ENCODE measurements at places on chromosomes 13 and 19.

GRCh38 chr13:23909606-23910005 is 12.3 kb upstream of the C1QTNF9B start:
- no peak for DNase-seq

DNA sequence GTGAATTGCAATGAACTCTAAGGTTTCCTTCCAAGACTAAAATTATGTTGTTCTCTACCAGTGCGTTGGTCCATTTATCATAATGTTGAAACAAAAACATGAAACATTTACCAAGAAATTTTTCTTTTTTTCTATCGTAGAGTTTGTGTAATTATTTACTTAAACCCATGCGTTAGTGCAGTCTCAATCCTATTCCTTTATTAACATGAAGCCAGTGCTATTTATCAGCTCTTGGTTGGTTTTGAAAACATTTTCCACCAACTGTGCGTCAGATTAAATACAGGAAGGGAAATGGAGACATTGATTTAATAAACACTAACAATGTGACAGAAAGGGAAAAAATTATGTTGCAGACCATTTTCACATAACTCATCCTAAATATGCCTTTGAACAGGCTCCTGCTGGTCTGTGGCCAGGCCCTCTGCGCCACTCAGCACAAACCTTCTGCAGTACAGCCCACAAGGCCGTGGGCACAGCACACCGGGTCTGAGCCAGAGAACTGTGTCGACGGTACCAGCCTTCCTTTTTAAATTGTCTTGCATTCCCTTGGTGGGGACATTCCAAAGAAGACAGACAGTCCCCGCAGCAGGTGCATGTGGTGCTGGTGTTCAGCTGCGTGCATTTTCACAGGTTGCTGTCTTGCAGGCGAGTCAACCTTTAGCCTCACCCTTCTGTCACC is 135.8 kb downstream of the SHISA2 start:
- no peak for DNase-seq

DNA sequence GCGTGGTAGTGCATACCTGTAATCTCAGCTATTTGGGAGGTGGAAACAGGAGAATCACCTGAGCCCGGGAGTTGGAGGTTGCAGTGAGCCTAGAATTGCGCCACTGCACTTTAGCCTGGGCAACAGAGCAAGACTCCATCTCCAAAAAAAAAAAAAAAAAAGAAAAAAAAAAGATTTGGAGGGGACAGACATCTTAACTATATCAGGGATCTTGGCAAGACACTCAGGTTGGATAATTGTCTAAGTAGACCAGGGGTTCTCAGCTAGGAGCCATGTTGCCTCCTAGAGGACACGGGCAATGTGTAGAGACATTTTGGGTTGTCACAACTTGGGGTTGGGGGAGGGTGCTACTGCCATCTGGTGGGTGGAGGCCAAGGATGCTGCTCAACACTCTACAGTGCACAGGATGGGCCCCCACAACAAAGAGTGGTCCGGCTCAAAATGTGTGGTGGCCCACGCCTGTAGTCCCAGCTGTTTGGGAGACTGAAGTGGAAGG is 1.9 kb upstream of the ZNF580 start:
- DNase-seq, result peak; percentile 62

- no peak for DNase-seq
These were observed 19.5 kb upstream of the ATP8A2 start for GRCh38 chr13:25352230-25352629.

GRCh38 chr19:13987101-13987890 is 18.8 kb downstream of the RFX1 start:
- peak; percentile 44 for DNase-seq

- no peak for DNase-seq
These were observed 1.0 kb downstream of the MRPS31 start for GRCh38 chr13:40769970-40770369.

- DNase-seq, result peak; percentile 87
These were observed 25.2 kb upstream of the CEACAM1 start for GRCh38 chr19:42553292-42554045.

GRCh38 chr13:90954605-90955195 is 392.8 kb upstream of the MIR17HG start:
- DNase-seq, result no peak

DNA sequence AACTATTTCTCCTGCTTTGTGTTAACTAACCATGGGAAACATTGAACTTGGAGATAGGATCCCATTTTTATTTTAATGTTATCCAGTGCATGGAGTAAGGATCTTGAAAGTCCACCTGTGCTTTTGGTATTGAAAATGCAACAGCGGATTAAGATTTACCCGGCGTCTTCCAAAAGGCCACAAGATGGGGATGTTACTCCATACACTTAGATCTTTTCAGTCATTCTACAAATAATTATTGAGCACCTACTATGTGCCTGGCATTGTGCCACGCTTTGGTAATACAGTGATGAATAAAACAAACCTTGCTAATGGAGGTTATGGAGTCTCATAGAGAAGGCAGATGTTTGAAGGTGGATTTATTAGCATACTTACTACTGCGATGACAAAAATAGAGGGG is 56.9 kb downstream of the RFC3 start:
- DNase-seq, result no peak

DNA sequence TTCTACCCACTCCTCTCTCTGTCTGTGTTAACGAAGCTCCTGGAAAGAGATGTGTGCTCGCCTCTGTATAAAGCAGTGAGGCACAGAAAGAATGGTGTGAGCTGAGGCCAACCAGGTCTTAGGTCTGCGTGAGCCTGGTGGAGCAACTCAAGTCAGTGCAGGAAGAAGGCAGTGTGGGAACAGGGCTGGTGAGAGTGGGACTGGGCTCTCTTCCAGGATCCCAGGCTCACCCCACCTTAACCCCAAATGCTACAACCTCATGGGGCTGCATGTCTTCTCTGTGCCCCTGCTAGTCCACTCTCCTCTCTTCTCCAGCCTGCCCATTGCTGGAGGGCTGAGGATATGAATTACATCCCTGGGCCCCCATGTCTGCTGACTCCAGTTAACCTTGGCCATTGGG is 127.4 kb downstream of the DCT start:
- DNase-seq, result no peak

- DNase-seq, result no peak
These were observed 81.3 kb downstream of the TEX29 start for GRCh38 chr13:111401755-111402154.

GRCh38 chr13:40697711-40698110 is 31.3 kb upstream of the FOXO1 start:
- no peak for DNase-seq

GRCh38 chr19:961866-962620 is 22.1 kb upstream of the WDR18 start:
- DNase-seq, result peak; percentile 49

DNA sequence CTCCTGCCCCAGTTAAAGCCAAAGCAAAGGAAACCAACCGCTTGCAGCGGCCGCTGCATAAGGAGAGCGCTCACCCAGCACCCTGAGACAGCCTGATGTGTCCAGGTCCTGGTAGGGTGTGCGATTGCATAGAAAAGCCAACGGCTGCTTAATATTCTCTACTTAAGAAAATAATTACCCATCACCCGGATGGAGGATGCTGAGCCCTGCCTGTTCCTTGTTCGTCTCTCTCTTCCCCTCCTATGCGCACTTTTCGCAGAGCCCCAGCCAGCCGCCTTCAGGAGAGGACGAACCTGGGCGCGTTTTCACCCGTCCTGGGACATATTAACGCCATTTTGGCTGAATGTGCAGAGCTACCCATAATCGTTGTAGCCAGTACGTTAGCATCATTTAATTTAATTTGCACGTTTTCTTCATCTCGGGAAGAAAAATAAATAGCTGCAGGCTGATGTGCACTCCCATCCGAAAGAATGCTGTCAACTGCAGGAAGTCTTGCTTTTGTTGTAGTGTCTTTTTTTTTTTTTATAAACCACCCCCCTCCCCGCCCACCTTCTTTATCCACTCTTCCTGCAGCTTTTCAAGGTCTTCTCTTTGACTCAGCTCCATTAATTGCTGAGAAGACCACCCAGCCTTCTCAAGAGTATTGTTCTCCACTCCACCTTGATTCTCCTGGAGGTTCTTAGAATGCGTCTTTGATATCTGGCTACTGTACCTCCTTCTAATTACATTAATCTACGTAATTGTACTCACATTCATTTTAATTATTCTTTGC is 214.5 kb downstream of the TEX29 start:
- DNase-seq, result no peak

DNA sequence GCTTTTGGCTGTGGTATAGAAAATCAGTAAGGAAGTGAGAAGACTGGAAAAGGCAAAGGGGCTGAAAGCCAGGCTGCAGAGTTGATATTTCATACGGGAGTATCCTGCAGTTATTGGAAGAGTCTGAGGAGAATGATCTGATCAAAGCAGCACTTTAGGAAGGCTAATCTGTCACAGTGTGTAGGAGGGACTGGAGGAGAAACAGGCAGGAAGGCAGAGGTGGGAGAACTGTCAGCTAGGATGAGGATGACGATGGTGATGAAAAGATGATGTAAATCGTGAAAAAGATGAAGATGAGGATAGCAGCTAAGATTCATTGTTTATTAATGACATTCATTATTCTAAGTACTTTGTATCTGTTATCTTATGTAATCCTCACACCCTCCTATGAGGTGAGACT is 123.0 kb downstream of the DNAJC15 start:
- no peak for DNase-seq

DNA sequence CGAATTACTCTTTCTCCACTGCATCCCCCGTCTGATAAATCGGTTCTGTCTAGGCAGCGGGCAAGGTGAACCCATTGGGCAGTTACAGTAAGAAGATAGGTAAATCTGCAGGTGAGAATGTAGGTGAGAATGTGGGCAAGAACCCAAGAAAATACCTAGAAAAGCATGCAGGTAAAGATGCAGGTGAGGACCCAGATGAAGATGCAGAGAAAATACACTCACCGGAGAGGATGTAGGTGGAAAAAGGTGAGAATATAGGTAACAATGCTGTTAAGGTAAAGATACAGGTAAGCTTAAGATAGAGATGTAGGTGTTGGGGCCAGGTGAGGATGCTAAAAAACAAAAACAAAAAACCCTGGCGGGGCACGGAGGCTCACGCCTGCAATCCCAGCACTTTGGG is 6.3 kb upstream of the TNFSF14 start:
- DNase-seq, result no peak

- peak; percentile 39 for DNase-seq
These were observed 85.0 kb downstream of the DOCK9 start for GRCh38 chr13:98892821-98893220.

GRCh38 chr19:55453511-55454260 is 7.8 kb downstream of the ISOC2 start:
- no peak for DNase-seq

DNA sequence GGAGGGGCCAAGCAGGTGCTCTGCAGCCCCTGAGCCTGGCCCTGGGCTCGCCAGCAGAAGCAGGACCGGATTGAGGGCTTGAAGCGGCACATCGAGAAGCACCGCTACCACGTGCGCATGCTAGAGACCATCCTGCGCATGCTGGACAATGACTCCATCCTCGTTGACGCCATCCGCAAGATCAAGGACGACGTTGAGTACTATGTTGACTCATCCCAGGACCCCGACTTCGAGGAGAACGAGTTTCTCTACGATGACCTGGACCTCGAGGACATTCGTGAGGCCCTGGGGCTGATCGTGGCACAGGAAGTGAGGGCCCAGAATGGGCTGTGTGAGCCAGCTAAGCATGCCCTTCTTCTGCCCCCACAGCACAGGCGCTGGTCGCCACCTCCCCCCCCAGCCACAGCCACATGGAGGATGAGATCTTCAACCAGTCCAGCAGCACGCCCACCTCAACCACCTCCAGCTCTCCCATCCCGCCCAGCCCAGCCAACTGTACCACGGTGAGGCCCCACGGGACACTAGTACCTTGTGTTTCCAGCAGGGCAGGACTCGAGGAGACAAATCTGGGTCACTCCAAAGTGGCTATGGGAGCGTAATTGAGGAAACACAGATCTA is 8.1 kb downstream of the CNOT3 start:
- DNase-seq, result no peak

DNA sequence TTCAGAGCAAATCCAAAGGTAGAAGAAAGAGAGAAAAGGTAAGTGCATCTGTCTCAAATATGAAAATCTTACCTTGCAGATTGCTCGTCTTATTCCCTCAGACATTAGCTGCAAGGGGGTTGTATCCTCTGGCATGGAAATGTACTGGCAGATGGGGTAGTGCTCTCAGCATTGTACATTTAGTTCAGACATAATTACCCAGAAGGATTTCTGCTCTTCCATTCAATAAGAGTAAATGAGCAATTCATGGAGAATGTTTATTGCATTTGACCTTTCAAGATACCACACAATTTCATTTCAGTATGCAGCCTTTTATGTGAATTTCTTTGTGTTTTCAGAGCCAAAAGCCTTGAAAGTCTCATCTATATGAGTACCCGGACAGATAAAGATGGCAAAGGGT is 63.8 kb downstream of the SCEL start:
- DNase-seq, result no peak

GRCh38 chr19:44891016-44891882 is at the start of gene TOMM40:
Gene TOMM40, plus strand, starts transcription at chr19:44891254. Its CDS starts 162 bp downstream, at chr19:44891416.
- peak; percentile 100 for DNase-seq

GRCh38 chr19:34904664-34905527 is 21.8 kb upstream of the ZNF30 start:
- no peak for DNase-seq

GRCh38 chr13:31408927-31409326 is 209.2 kb downstream of the B3GLCT start:
- no peak for DNase-seq

GRCh38 chr19:14528419-14529253 is 758 bp upstream of the TECR start:
- peak; percentile 33 for DNase-seq

GRCh38 chr19:17506745-17507144 is 4.7 kb upstream of the PGLS start:
- DNase-seq, result no peak

GRCh38 chr19:50512999-50513745 is 541 bp downstream of the ASPDH start:
- no peak for DNase-seq

DNA sequence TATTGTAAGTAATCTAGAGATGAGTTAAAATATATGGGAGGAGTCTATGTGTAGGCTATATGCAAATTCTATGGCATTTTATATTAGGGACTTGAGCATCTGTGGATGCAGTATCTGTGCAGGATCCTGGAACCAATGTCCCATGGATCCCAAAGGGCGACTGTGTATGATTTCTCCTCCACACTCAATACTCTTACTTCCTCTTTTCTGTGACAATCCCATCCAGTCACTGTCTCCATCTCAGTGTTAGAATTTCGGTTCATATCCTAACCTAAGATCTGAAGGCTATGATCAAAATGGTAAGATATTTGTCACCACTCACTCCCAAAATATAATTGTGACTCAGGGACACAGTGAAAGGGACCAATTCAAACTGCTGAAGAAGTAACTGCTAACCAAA is 15.1 kb upstream of the ZNF599 start:
- DNase-seq, result no peak

GRCh38 chr13:24280720-24281119 is 28.7 kb upstream of the C1QTNF9 start:
- peak; percentile 84 for DNase-seq

GRCh38 chr13:41402691-41403511 is 54.4 kb upstream of the RGCC start:
- no peak for DNase-seq

GRCh38 chr13:96898646-96899254 is 95.5 kb downstream of the OXGR1 start:
- no peak for DNase-seq

DNA sequence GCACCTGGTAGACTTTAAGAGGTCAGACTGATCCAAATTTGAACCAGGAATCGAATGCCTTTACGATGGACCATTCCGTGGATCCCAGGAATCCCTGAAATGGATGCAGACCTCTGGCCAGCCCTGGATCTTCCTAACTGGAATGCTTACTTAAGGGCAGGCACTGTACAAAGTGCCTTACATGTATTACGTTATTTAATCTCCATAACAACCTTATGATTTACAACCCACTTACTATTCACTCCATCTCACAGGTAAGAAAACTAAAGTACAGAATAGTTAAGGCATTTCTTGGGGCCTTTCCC is 93.6 kb downstream of the HSPH1 start:
- no peak for DNase-seq

Data from suppressor macrophage treated with lipopolysaccharide for 4 hours (primary cell).